M059J (cell line): ENCODE measurements at places on chromosomes 4 and X. TPM values are rescaled to one million over a fixed set of nuclear protein-coding genes. Genes with fewer than 3 reads are reported as not detected.

DNA sequence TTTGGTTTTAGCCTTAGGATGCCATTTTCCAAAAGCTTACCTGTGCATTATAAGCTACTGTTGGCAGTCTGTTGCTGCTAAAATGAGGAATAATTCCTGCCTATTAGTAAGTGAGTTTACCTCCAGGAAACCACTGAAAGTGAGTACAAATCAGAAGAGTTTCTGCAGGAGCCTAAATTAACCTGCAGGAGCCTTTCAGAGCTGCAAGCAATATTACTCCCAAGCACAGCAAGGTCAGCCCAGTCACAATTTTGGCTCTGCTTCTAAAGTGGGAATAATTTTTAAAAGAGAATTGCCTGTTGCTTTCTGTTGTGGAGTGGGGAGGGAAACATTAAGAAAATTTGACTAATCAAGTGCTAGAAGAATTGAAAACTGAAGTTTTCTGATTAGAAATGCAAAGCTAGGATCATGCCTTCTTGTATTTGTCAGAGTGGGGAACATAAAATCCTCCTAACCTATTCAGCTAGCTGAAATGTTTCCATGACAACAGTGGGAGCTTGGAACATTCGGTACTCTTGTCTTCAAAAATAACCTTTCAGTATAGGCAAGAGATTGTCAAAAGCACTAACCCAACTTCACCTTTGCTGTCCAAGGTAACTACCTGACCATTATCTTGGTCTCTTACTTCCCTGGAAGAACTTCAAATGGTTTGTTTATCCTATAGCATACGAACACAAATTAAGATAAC lies 193.2 kb downstream of the COMMD8 start:
- DNase-seq = peak; percentile 12

Gene RNF212
- total RNA-seq = 24.1 and 25.2 TPM in 2 replicates

- DNase-seq = no peak
Observed at GRCh38 chr4:152102436-152103000, 341.7 kb upstream of the GATB start.

Gene ITGB1BP2
- 2.2 TPM in 1 of 2 replicates, not detected in the other for total RNA-seq

DNA sequence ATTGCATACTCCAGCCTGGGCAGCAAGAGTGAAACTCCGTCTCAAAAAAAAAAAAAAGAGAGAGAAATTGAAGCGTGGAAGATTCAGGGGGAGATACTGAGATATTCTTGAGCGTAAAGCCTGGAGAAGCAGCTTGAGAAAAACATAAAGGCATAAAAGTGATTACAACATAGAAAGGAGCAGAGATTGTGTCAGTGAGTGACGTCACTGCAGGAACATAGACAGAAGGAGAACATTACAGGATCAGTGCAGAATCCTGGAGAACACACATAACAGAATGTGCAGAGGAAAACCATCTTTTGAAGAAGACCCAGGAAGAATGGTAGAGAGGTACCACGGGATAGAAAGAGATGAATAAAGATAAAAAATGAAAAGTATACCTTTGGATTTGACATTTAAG lies 147.0 kb downstream of the APBB2 start:
- DNase-seq = no peak

- DNase-seq = no peak
Observed at GRCh38 chr4:183403486-183403885, 41.0 kb upstream of the CDKN2AIP start.

DNA sequence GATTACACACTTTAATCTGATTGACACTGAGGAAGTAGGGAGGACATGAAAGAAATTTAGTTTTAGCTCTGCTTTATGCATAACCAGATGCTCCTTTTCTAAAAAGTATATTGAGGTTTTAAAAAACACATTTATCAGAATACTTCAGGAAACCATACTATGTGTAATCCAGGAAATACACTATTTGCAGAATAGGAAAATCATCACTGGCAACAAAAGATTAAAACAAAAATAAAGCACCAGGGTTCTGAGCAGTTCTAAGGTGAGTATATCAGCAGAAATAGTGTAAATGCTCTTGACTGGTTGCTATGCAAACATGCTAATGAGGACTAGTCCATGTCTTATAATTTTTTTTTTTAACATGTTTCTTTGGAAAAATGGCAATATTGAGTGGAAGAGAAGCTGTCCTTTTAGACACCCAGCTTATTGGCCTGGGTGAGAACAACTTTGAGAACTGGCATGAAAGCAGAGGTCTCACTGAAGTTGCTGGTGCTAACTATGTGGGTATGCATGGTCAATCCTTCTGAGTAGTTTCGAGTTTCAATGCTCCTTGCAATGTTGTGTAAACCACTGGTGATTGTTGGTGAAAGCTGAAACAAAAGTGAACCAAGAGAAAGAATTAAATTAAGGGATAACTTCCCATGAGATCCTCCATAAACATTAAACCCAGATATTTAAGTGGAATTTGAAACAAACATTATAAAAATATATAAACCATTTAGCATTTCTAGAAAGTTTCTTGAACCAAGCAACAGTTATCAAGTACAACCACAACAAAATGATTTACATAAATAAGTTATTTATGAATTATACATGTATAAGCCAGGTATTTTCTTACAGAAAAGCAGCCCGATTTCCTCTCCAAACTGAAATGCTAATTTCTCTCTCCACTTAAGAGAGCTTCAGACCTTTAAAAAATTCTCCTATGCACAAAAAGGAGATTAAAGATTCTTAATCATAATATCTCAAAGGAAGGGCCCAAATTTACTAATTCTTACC lies 20.4 kb upstream of the SCD5 start:
- no peak for DNase-seq
